ENCODE measurements at places on chromosomes 6 and 20.

- DNase-seq = no peak
Observed at GRCh38 chr6:15427331-15428070, 181.6 kb downstream of the JARID2 start.

DNA sequence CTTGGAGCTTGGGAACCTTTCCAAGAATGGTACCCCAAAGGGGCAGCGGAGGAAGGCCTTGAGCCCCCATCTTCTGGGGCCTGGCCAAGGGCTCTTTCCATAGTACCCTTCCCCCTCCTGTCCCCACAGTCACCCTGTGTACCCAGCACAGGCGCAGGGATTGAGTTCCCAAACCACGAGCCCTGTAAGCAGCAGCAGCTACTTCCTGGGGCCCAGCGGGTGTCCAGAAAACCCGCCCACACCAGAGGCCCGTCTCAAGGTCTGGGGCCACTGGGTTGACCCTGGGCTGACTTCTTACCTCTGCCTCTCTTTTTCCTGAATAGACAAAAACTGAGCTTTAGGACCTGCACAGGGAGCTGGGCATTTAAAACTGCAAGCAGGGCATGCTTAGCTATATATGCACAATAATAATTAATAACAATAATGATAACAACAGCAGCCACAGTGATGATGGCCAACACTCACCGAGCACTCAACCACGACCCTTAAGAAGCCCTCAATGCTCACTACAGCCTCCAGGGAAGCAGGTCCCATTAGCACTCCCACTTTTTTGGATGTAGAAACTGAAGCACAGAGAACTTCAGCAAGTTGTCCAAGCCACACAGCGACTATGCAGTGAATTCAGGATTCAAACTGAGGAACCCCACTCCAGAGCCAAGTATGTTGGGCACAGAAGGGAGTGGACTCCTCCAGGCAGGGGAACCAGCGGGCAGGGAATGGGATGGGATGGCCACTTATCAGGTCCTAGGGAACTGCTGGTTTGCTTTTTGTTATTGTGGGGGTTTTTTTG, 14.5 kb downstream of the NOL4L start:
- no peak for DNase-seq

- DNase-seq = no peak
Observed at GRCh38 chr6:84774157-84774984, 10.0 kb upstream of the TBX18 start.

DNA sequence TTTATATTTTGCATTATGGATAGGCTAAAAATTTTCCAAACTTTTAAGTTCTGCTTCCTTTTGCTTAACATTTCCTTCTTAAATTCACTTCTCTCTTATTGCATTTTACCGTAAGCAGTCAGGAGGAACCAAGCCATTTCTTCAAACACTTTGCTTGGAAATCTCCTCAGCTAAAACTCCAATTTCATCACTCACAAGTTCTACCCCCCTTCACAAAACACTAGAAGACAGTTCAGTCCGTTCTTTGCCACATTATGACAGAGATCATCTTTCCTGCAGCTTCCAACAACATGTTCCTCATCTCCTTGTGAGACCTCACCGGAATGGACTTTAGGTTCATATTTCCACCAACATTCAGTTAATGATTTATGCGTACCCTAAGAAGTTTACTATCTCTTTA, 79.2 kb upstream of the LY86 start:
- DNase-seq = no peak

DNA sequence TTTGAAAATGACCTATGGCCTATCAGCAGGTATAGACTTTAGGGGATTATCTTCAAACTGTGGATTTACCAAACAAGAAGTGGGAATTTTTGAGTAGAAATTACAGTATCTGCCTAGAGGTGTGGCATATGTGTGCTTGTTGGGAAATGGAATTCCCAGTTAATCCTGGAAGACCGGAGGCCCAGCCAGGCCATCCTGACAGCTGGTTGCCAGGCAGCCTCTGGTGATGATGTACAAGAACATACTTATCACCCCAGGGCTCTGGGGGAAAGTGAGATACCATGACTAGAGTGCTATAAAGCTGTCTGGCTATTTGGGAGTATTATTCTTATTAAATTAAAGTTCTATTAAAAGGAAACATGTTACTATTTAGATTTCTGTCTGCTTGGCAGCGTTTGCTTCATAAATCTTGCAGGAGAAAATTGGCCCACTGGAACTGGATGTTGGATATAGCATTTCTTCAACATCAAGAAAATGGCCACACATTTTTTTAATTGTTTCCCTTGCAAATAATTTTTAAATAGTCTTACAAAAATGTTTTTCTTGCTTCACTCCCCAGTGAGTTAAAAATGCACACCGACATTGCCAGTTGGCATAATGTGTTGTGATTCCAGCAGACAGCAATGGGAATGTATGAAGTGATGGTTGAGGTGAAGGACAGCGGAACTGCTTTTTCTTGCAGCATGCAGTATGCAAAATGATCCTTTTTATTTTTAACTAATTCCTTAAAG, 187.8 kb downstream of the MYLK4 start:
- DNase-seq = no peak

GRCh38 chr6:25958700-25959162, 3.9 kb upstream of the TRIM38 start:
- DNase-seq = no peak

DNA sequence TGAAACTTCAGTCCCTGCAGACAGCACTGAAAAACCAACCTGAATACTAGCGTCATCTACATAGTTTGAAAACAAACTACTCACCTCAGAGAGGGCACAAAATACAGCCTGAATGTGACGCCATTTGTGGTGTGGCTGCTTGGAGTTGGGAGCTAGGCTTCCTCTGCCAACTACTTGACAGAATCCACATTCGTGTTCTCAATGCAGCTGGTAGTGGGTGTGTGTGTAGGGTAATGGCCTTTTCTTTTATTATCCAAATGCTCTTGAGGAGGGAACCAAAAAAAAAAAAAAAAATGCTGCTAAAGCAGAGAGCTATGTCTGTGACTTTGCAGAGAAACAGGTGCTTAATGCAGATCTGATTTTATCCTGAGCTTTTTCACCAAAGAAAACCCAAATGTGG, 207.8 kb downstream of the OTOR start:
- no peak for DNase-seq

GRCh38 chr20:21064924-21065323, 41.2 kb downstream of the LINC00237 start:
- DNase-seq = no peak

GRCh38 chr6:33744001-33744848, 2.5 kb downstream of the IP6K3 start:
- DNase-seq = peak; percentile 57

GRCh38 chr20:44056010-44056698, 130.8 kb downstream of the JPH2 start:
- DNase-seq = peak; percentile 57

DNA sequence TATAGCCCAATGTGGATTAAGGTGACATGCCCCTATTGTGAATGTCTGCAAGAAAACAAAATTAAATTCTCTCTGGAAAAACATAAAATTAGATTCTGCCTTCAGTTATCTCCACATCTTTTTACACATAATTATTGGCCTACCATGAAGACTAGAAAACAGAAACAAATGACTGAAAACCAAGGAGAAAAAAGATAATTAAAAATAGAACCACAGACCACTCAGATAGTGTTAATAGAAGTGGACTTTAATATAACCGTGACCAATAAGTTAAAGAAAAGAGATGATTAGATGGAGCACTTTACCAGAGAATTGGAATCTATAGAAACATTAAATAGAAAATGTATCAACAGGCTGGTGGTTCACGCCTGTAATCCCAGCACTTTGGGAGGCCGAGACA, 445.7 kb downstream of the EPM2A start:
- DNase-seq = no peak

DNA sequence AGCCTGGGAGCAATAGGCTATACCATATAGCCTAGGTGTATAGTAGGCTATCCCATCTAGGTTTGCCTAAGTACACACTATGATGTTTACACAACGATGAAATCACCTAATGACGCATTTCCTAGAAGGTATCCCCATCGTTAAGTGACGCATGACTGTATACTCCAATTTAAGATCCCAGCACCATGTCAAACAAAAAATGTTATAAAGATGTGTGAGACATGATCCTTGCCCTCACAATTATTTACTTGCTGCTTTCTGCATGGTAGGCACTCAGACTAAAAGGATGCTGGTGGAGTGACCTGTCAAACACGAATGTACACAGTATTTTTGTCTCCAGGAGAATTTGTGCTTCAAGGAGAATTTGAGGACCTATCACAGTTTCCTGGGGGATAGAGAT, 32.3 kb downstream of the SNAP25 start:
- no peak for DNase-seq

GRCh38 chr6:40891686-40892085, 147.3 kb downstream of the UNC5CL start:
- DNase-seq = no peak

- no peak for DNase-seq
Observed at GRCh38 chr6:15512126-15512525, 150.7 kb downstream of the DTNBP1 start.

GRCh38 chr20:51480507-51481270, 61.8 kb downstream of the NFATC2 start:
- DNase-seq = no peak
